ENCODE measurements at places on chromosomes 11 and 22.

GRCh38 chr11:94183886-94184264 is 55.2 kb downstream of the PANX1 start:
- DNase-seq: peak; percentile 73

- no peak for DNase-seq
These were observed 651 bp downstream of the CRYAB start for GRCh38 chr11:111910676-111911562.

DNA sequence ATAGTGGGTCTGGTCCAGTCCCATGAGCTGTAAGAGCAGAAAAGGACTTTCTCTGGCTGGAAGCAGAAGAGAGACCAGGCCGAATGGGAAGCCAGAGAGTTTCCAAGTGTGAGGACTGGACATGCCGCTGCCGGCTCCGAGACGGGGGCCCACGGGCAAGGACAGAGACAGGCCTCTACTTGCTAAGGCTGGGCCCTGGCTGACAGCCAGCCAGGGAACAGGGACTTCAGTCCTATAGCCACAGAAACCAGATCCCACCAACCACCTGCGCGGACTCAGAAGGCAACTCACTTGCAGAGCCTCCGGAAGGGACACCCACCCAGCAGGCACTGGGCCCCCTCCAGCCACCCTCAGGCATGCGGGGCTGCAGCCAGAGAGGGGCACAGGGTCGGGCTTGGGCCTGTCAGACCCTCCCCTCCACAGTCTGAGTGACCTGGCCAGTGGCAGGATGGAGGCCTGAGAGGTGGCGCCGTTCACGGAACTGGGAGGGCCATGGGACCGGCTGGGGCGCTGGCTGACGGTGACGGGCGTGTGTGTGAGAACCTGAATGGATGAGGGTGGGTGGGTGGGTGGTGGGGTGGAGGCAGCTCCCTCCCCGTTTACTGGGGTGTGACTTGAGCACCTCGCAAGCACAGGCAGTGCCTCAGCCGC is 47.8 kb upstream of the A4GALT start:
- no peak for DNase-seq

- no peak for DNase-seq
These were observed 117.5 kb downstream of the SPATA19 start for GRCh38 chr11:133727774-133728173.

DNA sequence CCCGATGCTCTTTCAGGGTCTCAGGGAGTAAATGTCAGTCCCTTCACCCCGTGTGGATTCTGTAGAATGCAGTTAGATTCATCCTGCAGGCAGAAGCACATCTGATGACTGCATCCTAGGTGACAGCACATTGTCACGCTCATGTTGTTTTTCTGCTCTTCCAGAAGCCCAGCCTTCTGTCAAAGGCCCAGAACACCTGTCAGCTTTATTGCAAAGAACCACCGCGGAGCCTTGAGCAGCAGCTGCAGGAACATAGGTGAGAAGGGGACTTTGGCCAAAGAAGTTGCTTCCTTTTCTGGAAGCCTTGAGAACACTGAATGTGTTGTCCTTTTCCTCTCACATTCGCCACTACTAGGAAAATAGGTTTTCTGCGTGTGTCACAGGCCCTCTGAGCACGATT is 43.7 kb downstream of the PPP2R1B start:
- DNase-seq: no peak

GRCh38 chr11:43418197-43418596 is 59.5 kb downstream of the TTC17 start:
- DNase-seq: no peak

DNA sequence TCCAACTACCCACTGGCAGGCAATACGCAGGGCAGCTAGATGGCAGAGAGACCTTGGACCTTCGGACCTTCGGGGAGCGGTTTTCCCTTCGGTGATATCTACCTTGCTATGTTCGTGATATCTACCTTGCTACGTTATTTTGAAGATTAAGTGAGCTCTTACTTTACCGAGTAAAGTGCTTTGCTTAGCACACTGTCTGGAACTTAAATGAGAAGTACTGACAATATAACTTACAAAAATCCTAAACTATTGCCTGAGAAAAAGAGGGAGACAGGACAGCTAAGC is 1.0 kb upstream of the PRDM10 start:
- no peak for DNase-seq

GRCh38 chr11:69439127-69439526 is 42.3 kb upstream of the LINC01488 start:
- no peak for DNase-seq

- DNase-seq: no peak
These were observed 28.5 kb downstream of the P4HA3 start for GRCh38 chr11:74282914-74283371.

- DNase-seq: no peak
These were observed 82.9 kb upstream of the PPARA start for GRCh38 chr22:46067159-46068111.

DNA sequence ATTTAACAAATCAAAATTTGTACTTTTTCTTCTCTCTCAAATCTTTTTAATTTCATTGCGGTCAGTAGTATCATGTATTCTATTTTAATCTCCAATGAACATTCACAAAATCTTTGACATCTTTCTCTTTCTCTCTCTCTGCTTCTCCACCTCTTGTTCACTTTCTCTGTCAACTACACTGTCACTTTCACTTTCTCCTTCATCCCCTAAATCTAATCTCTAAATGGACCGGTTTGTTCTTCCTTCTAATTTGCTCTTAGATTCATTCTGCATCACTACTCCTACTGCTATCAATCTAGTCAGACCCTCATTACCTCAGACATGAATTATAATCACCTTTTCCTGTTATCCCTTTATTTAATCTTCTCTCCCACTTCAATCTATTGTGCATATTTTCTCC is 18.6 kb downstream of the CCDC73 start:
- DNase-seq: no peak

DNA sequence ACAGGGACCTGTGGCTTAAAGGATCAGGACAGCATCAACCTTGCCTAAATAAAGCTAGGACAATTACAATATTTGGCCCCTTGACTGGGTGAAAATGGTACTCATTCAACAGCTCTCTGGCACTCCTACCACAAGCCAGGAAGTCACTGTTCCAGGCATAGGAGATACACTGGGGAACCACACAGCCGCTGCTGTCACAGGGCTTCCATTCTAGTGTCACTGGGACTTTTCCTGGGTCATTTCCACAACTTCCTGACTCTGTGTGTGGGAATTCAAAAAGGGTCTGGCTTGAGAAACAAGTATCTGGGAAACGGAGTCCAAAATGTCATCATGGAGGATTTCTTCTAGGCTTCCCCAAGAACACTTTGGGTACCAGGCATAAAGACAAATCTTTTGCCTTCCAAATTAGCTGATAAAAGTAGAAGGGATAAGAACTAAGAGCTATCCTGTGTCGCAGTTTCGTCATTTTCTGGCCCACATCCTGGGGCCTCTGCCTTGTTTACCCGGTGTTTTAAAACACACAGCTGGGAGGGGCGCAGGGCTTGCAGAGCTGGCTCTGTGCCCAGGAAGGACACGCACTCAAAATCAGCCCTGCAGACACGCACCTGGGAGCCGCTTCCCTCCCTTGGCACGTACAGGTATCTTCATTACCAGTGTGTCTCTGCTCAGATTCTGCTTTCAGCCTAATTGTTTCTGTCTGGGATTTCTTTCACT is 38.0 kb downstream of the TMEM45B start:
- DNase-seq: peak; percentile 73

- DNase-seq: no peak
These were observed 628.8 kb upstream of the ANO5 start for GRCh38 chr11:21564095-21564494.

DNA sequence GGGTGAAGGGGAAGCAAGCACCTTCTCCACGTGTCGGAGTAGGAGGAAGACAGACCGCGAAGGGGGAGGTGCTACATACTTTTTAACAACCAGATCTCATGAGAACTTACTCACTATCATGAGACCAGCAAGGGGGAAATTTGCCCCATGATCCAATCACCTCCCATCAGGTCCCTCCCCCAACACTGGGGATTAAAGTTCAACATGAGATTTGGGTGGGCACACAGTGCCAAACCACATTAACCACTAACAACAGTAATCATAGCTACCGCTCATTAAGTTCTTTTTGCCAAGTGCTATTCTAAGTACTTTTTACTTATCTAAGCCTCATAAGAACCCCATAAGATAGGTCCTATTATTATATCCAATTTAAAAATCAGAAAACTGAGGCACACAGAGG is 450.5 kb upstream of the DDI1 start:
- no peak for DNase-seq

- no peak for DNase-seq
These were observed 69.7 kb downstream of the RAB38 start for GRCh38 chr11:88105526-88105925.

- DNase-seq: peak; percentile 48
These were observed 19.1 kb downstream of the ETS1 start for GRCh38 chr11:128568166-128568778.

GRCh38 chr11:32172848-32173834 is 82.3 kb downstream of the RCN1 start:
- DNase-seq: peak; percentile 57

GRCh38 chr11:24238771-24239645 is 257.8 kb upstream of the LUZP2 start:
- no peak for DNase-seq

GRCh38 chr22:47196881-47197772 is 434.7 kb downstream of the TBC1D22A start:
- DNase-seq: no peak

- DNase-seq: no peak
These were observed 39.0 kb downstream of the FAM83F start for GRCh38 chr22:40033586-40034380.

DNA sequence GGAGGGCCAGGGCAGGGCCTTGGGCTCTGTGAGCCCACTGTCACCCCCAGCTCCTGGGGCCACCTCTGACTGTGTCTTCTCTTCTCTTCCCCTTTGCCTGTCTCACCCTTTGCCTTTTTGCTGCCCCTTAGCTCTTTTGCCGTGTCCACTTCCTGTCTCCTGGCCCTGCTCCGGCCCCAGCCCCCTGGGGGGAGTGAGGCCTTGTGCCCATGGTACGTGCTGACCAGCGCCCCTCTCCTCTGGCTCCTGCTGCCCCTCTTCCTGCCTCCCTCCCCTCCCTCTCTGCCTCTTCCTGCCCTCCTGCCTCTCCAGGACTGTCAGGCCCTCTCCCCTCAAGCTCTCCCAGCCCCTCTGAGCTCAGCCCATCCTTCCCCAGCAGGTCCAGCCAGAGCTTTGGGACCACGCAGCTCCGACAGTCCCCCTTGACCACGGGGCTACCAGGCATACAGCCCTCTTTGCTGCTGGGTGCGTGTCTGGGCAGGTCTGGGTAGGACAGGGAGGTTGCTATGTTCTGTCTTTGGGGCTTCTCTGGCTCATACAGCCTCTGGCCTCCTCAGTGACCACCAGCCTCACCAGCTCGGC is 11.7 kb downstream of the TMEM258 start:
- no peak for DNase-seq

- DNase-seq: peak; percentile 65
These were observed 978 bp downstream of the FLI1 start for GRCh38 chr11:128694618-128695481.

DNA sequence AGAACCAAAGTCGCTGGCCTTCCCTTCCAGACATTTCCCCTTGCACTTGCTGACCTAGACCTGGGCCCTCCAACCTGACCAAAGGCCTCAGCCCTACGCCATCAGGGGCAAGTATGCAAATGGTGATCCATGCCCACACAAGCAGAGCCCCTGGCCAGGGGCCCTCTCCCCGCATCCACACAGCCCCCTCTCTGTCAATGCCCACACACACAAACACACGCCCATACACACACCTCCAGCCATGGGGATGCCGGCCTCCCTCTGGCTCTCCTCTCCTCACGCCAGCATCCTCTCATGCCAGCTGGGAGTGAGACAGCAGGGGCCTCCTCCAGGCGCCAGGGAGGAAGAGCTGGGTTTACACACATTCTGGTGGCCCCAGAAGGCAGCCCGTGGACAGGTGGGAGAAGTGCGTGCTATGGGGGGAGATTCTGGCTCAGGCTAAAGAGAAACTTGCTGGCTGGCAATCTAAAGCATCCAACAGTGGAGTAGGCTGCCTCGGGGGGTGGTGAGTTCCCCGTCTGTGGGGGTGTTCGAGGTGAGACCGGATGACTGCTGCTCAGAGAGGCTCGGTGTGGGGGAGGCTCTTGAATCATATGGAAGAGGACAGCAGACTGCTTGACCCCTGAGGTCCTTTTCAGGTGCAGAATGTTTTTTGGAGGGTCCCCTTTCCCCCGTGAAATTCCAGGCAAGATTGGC is 4.8 kb downstream of the NRXN2 start:
- peak; percentile 34 for DNase-seq

DNA sequence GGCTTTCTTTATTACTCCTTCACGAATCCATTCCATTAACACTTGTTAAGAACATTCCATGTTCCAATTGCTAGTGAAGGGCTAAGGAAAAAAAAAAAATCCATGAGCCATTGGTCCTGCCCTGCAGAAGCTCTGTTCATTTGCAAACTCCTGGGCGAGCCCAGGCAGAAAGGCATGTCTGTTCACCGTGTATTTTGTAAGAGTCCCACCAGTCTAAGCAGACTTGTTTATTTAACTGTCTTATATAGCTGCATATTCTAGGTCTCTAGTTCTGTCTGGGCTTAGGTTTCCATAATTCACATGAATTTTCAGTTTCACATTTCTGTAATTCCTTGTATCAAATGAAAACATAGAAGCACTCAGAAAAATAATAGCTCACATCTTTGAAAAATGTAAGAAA is 97.4 kb upstream of the POU2AF2 start:
- no peak for DNase-seq

DNA sequence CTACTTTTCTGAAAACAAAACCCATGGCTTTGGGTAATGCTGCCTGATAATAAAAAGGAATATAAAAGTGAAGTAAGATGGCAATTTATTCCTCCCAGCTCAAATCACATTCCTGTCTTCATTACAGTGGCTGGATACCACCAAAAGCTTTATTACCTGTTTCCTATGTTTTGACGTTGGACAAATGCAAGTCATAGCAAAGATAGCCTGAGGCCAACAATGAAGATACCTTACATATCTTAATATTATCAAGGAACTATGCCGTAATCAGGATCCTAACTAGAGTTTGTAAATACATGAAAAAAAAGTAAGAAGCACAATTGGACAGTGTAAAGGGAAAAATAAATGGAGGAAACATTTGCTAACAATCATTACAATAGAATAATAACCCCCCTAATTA is 202.4 kb downstream of the SOX6 start:
- DNase-seq: no peak

GRCh38 chr11:131108760-131109159 is 192.5 kb upstream of the SNX19 start:
- no peak for DNase-seq

- peak; percentile 95 for DNase-seq
These were observed at the start of gene NCAM1 for GRCh38 chr11:112961146-112961668. NCAM1 (plus strand) TSS chr11:112961420.

GRCh38 chr11:1693327-1694063 is 3.5 kb upstream of the KRTAP5-6 start:
- peak; percentile 75 for DNase-seq
